NCI-H510A treated with DMSO at 0.1 percent for 48 hours (cell line): ENCODE measurements at places on chromosomes 5 and 9.
A peak's percentile ranks its signal among the peaks of the same experiment; 100 is the strongest.

DNA sequence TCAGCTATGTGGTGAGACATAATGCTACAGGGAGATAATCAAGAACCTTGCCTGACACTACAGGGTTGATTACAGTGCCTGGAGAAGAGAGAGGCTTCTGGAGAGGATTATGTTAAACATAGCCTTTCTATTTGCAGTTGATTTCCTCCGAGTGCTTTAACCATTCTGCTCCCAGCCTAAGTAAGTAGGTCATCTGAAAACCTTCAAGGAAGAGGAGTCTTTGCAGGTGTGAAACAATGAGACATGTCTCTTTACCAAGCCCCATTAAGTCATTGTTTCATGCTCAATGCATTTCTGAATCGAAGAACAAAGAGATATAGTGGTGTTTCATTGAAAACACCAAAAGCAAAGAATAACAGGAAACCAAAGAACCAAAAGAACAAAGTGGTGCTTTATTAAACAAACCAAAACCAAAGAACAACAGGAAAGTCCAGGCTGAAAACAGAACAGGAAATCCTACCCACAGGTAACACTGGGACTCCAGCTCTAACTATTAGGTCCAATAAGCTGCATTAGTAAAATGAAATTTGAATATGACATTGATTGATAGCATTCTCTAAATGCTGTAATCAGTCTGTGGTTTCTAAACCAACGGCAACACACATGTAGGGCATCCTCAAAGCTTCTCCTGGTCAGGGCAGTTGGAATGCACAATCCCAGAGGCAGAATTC lies 113.3 kb upstream of the SPATA31D4 start:
- DNase-seq, result peak; percentile 8

DNA sequence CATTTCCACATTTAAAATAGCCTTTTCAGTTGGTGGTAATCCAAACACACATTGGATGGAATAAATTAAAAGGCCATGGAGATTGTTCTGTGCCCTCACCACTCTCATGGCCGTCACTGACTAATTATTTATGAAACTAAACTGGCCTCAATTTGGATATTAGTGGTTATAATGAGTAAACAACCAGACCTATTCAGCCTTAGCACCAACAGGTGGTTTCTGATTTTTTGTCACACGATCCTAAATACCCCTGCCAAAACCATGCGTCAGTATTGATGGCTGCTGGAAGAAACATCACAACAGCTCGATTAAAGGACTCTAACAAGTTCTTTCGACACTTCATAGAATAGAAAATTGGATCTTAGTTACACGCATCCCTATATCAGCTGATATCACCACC lies 276.0 kb upstream of the DAP start:
- no peak for DNase-seq

- DNase-seq, result no peak
Measured at GRCh38 chr9:17491780-17492179, 87.1 kb upstream of the SH3GL2 start.

GRCh38 chr5:61298066-61298465 lies 34.0 kb upstream of the ZSWIM6 start:
- DNase-seq, result no peak

DNA sequence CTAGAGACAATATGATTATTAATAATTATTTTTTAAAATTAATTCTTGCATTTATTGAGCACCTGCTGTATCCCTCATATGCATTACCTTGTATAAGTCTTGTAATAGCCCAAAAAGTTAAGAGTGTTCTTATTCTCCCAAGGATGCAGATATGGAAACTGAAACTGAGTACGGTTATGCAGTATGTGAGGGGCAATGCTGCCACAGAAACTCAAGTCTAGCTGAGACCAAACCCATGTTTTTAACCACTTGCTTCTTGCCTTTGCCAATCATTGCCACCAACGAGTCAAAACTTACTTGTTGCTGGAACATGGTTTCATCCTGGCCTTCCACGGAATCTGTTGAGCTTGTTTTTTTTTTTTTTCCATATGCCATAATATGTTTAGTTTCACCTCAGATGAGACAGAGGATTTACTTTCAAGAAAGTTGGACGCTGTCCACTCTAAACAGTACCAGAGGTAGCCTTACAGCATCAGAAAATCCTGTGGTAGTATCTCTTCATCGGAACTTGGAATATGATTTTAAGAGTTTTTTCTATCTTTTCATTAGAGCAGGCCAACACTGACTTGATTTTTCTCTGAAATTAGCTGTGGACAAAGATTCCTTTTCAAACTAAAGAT lies 27.9 kb downstream of the DOCK8 start:
- DNase-seq, result no peak

DNA sequence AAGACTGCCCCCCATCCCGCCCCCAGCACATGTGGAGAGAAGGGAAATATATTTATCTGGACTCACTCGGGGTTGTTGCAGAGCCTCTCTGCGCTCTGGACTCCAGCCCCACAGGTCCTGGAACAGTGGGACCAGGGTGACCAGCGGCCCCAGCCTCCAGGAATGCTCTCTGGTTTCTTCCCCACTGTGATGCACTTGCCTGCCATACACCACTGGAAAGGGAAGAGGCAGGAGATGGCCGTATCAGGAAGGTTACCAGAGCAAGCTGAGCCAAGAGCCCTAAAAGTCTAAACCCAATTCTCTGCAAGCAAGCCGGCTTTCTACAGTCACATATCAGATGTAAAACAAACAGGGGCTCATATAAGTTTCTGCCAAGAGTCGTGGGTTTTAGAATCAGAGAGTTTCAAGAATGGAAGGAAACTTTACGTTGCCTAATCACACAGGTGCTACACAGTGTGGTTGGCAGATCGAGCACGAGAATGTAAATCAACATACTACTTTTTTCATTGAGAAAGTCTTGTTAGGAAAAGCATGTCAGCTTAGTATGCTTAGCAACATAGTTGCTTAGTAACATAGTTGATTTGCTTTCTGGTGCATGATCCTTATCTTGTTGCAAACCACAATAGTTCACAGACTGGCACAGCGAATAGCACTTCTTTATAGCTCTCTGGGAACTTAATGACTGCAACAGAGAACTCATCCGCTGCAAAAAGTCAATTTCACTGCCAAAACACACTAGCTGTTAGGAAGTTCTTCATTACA lies 201.2 kb downstream of the TARS1 start:
- no peak for DNase-seq

- DNase-seq, result no peak
Measured at GRCh38 chr5:125600559-125600958, 822.6 kb upstream of the GRAMD2B start.

DNA sequence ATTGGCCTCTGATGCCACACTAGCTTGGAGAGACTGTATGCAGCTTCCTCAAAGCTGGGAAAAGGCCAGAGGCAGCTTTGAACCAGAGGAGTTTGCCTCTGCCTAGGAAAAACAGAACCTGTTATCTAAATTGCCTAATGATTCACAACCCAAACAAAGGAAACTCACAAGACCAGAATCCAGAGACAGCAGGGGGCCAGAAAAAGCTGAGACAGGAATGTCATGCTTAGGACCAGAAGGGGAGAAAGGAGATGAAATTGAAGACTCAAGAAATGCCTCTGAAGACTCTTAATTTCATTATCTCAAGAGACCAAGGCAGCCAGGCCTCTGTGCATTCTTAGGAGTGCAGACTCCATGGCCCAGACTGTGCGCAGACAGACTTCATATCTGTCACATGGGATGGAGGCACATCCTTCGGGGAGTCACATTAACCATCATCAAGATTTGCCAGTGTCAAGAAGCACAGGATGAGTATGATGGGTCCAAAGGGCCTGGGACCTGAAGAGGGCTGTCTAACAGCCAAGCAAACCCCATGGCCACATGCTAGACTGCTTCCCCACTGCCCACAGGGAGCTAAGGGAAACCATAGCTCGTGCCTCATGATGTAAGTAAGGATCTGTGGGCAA lies 57.3 kb downstream of the ARSB start:
- no peak for DNase-seq

- no peak for DNase-seq
Measured at GRCh38 chr9:127833555-127833954, 20.9 kb downstream of the ENG start.

- DNase-seq, result no peak
Measured at GRCh38 chr5:35963381-35963843, 25.0 kb upstream of the CAPSL start.

- DNase-seq, result no peak
Measured at GRCh38 chr9:129418451-129418850, 202.4 kb downstream of the C9orf50 start.

- no peak for DNase-seq
Measured at GRCh38 chr5:66713998-66714397, 117.8 kb downstream of the MAST4 start.

DNA sequence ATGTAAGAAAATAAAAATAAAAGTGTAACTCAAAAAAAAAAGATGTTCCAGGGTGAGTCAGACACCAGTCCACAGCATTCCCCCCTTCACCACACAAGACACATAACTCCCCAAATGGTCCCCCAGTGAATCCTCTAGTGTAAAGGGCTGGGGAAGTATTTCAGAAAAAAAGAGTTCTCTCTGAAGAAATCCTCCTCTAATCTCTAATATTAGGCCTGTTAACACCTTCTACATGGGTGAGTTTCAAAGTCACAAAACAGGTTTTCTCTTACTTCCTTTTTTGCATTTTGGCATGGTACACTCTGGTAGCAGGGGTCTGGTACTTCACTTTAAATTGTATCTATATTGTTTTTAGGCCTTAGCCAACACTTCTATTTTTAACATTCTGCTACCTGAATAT lies 28.2 kb downstream of the RNF145 start:
- DNase-seq, result no peak

GRCh38 chr5:38666668-38667498 lies 110.4 kb upstream of the LIFR start:
- DNase-seq, result peak; percentile 69

DNA sequence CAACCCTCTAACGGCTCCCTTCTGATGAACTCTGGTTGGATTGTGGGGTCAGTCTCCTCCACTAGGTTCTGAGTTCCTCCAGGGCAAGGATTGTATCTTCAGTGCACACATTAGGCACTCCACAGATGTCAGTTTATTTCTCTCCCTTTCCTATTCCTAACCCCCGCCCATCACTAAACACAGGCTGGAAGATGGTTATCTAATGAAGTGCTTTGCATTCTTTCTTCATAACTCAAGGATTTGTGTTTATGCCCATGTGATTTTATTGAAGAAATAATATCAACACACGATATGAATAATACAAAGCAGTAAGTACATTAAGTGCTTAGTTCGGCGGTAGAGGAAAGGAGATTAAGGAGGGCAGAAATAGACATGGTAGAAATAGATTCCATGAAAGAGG lies 4.4 kb upstream of the CREBRF start:
- DNase-seq, result no peak

- DNase-seq, result no peak
Measured at GRCh38 chr9:91502913-91503672, 79.5 kb upstream of the NFIL3 start.

DNA sequence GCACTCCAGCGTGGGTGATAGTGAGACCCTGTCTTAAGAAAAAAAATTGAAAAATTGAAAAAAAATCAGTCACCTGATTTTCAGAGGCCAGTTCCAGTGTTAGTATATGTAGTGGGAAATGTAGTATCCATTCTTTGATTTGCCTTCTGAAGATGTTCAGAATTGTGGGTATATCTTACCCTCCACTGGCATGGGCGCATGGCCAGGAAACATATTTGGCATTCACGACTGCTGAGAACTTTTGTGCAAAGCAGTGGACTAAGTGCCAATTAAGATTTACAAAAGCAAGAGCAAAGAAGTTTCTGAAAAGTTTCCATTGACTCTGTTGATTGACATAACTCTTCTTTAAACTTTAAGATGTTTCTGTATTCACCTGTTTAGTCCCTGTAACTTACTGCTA lies 2.4 kb downstream of the CAVIN4 start:
- DNase-seq, result no peak

- peak; percentile 10 for DNase-seq
Measured at GRCh38 chr5:59724482-59725391, 168.8 kb downstream of the PDE4D start.

- no peak for DNase-seq
Measured at GRCh38 chr5:10218658-10219057, 31.0 kb downstream of the ATPSCKMT start.

DNA sequence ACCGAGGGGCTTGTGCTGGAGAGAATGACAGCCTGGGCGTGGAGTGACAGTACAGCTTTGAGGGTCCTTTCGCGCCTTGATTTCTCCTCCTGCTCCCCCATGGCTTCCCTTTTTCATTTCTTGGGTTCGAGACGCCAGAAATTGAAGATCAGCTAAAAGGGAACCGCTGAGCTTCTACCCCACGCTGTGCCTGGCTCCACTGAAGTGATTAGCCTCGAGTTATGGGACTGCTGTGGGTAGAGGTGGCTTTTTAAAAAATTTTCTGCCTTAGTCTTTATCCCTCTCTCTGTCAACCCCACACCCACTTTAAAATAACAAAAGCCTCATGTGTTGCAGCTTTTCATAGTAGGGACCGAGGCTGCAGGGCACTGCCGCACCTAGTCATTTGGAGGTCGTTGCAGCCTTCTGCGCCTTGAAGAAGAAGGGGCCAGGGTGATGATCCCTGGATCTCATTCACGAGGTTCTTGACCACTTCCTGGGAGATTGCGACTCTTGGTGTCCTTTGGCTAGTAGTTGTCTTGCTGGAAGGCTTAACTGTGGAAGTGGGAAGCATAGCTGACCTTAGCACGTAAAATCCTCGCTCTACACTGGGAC lies 603 bp downstream of the PPIP5K2 start:
- DNase-seq, result no peak

GRCh38 chr5:100519075-100519474 lies 16.1 kb upstream of the FAM174A start:
- DNase-seq, result no peak

DNA sequence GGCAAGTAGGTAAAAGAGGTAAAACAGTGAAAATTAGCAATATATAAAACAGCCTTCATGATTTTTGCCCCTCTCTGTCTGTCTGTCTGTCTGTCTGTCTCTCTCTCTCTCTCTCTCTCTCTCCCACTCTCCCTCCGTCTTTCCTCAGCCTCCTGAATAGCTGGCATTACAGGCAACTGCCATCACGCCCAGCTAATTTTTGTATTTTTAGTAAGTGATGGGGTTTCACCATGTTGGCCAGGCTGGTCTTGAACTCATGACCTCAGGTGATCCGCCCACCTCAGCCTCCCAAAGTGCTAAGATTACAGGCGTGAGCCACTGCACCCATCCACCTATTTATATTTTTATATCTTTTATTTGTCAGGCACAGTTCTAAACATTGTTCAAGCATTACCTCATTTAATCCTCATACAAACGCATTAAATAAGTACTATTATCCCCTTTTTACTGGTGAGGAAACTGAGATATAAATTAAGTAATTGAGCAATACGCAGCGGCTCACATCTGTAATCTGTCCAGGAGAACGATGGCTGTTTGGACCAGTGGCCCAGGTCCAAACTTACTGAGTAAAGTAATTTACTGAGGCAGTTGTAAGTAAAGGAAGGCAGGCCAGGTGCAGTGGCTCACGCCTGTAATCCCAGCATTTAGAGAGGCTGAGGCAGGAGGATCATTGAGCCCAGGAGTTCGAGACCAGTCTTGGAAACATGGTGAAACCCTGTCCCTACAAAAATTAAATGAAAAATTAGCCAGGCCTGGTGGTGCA lies 60.9 kb downstream of the UBE2R2 start:
- no peak for DNase-seq

- DNase-seq, result peak; percentile 82
Measured at GRCh38 chr9:117403848-117404247, 11.0 kb downstream of the ASTN2 start.

- no peak for DNase-seq
Measured at GRCh38 chr9:75993434-75993833, 103.0 kb downstream of the PCSK5 start.
